Fibroblast of skin of scalp (primary cell): ENCODE measurements at places on chromosomes 6 and 20.

DNA sequence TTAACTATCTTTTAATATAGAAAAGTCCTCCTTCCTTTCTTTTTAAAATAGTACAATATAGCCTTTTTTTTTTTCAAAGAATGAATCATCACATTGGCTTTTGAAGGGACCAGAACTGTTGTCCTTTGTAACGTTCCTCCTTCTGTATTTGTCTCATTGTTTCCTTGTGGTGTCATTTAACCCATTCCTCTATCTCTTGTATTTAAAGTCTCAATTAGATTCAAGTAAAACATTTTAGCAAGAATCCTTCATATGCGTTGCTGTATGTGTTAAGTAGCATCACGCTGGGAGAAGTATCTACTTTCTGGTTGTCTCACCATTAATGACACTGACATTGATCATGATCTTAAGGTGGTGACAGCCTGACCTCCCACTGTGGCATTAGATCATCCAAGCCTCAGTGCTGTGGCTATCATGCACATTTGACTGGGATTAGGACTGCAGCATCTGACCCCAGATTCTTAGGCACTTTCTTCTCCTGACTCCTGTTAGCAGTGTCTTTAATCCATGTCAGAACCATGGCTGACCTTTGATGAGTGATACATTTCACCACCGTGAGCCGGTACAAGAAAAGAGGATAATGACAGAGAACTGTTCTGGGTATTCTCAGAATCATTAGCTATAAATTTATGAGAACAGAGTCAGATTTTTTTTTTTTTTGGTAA is 67.5 kb upstream of the TFB1M start:
- peak; percentile 89 for DNase-seq

DNA sequence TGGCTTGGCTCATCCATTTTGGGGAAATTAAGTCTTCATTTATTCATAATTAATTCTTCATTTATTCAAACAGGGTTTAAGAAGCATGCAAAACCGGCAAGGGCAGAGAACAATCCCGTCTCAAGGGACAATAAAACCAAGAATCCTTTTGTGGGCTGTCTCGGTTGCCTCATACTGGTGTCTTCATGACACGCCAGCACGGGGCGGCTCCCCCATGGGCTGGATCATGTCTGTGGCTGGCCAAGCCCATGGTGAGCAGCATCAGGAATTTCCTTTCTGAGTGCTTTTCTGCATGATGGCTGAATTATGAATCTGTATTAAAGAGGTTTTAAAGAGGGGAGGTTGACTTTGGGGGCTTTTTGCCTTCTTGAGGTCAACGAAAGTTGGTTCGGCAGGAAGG is 38.3 kb upstream of the DUSP22 start:
- DNase-seq: peak; percentile 27

GRCh38 chr20:44485078-44485829 is 9.6 kb downstream of the TTPAL start:
- DNase-seq: no peak

DNA sequence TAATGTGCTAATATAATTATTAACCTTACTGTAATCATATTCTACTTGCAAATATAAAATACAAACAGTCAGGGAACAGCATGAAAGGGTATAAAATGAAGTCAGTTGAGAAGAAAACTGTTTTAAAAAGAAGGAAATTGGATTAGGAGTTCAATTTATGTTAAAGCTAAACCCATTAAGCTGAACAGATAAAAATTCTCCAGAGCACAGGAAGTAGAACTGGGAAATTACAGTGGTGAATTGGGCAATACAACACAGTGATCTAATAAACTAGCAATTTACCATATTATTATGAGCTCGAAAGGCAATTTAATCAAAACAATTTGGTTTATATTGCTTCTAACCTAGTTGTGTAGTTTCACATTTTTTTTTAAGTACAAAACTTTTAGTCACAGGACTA is 407.4 kb upstream of the RGS17 start:
- DNase-seq: no peak

GRCh38 chr20:21708738-21709534 is 3.5 kb downstream of the PAX1 start:
- no peak for DNase-seq

- peak; percentile 83 for DNase-seq
These were observed 174.0 kb downstream of the GJA10 start for GRCh38 chr6:90068264-90068663.

DNA sequence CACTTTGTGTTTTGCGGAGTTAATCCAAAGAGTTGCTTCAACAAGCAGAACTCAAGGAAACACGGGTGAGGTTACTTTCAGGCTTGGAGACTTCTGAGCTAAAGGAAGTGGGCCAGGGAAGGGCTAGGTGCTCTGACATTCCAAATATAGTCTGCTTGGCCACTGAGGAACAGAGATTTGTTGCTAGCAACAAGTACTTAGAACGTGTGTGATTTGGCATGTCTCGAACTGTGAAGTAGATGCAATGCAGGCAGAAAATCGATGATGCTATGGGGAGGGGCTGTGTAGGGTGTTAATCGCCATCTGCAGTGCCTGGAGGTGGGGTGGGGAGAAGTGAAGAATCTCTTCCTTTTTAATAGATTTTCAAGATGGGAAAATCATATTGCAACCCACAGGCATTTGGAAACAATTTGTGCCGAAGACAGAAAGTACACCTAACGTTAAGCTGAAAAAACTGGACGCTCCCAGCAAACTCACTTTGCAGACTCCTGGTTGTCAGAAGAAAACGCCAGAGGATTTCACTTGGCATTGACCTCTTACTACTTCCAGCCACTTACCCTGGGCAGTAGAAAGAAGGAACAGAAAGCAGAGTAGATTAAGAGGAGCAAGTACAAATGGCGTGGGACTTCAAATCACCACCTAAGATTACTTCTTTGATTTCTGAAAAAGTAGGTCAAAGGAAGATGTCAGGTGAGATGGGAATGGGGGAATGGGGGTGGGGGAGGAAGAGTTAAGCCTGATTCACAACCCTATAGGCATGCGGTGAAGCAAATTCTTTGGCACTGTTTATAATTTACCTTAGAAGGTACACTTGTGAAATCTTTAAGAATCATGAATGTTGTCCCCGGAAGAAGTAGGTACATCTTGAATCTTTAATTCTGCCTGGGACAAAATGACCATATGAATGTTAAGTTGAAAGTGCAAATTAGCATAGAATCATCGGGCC is 314.1 kb downstream of the CD83 start:
- no peak for DNase-seq

- no peak for DNase-seq
These were observed 50.2 kb downstream of the ERMARD start for GRCh38 chr6:169801396-169802160.
